ENCODE measurements at places on chromosomes 7 and 10.

GRCh38 chr7:84975586-84976185 lies 211.2 kb downstream of the SEMA3D start:
- peak; percentile 17 for DNase-seq

DNA sequence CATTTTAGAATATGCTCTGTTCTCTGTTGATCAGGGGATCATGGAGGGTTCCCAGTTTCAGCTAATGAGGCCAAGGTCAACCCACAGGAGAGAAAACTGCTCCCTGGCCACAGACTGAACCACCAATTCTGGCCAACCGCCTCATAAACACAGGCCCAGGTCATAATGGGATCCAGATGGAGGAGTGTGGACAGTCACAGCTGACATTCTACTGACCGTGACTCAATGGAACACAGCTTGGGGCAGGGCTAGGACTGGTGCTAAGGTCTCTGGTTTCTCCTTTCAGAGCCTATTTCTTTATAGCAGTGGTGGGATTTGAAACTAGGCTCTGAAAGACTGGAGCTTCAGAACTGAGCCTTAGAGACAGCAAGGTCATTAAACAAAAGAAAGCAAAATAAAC lies 68.3 kb downstream of the HIPK2 start:
- DNase-seq, result no peak

DNA sequence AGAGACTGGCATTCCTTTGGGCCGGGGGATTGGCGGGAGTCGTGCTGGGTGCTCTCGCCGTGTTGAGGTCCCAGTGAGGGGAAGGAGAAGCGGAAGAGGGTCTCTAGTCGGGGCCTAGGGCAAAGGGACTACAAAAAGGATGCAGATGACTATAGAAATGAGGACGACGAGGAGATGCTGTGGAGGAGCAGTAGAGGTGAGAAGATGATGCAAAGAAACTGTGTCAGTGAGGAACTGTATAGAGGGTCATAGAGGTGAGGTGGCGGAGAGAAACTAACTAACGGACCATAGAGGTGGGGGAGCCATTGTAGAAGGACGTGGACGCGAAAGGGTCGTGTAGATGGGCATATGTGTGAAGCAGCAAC lies 324 bp downstream of the TWNK start:
- no peak for DNase-seq

DNA sequence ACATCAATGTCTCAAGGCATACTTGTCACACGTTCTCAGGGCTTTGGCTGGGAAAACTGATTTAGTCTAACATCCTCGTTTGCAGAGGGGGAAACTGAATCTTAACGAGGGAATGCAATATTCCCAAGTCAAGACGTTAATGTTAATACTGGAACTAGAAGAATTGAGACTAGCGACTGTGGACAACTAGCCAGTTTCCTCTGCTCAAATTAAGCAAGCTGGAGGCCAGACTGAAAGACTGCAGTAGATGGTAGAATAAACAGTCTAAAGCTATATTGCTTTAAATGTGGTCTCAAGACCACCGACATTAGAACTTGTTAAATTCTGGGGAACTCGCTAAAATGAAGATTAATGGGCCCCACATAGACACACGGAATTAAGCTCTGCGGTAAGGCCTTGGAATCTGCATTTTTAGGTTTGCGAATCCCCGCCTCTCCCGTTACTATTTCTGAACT lies 639 bp upstream of the TFAM start:
- no peak for DNase-seq

- no peak for DNase-seq
Observed at GRCh38 chr10:112981553-112981952, 31.5 kb downstream of the TCF7L2 start.

DNA sequence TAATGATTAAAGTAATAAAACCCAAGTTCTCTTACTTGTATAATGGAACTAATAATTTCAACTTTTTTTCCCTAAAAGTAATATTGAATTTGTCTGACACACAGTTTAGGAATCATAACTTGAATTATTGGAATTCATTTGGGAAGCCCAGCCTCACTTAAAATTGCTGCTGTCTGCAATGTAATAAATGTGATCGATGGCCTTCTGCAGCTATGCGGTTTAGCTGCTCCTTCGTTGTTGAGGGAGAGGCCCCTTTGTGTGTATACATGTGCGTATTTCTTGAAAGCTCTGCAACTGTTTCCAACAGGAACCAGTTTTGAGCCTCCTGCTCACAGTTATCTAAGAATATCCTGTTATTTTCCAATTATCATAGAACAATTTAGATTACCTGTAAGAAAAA lies 152.5 kb downstream of the AKR1D1 start:
- DNase-seq, result no peak

- no peak for DNase-seq
Observed at GRCh38 chr7:102426268-102427018, 6.9 kb upstream of the ORAI2 start.

- DNase-seq, result peak; percentile 87
Observed at GRCh38 chr10:13775786-13776775, 189.3 kb downstream of the PRPF18 start.

DNA sequence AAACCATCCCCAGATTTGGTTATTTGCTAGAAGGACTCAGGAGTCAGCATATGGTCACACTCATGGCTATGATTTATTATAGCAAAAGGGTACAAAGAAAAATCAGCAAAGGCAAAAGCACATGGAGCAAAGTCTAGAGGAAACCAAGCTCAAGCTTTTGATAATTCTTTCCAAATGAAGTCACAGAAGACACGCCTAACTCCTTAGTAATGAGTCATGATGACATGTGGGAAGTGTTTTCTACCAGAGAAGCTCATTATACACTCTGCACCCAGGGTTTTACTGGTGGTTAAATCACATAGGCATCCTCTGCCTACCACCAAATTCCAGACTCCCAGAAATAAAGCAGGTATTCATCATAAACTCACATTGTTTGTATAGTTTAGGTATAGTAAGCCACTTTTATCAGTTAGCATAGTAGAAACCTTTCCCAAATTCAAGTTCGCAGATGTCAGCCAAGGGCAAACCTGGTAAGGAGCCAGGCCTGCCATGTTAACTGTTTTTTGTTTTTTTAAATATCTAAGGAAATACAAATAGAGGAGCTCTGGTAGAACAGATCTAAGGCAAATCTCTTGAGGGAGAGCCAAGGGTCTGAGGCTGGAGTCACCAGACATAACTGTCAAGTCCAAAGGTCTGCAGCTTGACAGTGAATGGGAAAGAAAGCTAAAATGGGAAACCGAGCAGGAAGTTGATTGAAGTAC lies 15.4 kb upstream of the HIBADH start:
- peak; percentile 96 for DNase-seq

DNA sequence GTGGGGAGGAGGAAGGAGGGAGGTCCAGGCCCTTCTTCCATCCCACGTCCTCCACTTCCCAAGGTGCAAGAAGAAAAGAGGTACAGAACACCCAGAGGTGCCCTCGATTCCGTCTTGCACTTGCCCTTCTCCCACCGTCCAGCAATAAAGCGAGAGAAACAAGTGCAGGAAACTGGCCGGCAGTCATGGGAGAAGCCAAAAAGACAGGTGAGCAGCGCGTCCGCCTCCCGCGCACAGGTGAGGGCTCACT lies 1.3 kb downstream of the C10orf95 start:
- no peak for DNase-seq

DNA sequence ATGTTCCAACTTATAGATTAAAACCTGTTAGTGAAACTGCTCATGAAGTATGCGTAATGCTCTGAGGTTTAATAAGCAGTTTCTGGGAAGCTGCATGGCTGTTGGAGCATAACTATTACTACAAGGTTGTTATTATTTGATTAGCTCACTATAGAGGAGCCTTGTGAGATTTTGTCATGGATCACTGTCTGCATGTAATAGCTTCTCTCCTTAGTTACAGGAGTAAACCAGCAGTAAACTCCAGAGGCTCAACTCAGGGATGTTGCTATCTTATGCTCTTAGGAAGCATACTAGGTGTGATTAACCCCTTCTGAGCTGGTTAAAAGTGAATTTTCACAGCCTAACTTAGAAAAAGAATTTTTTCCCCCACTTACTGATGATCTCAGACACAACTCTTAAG lies 63.6 kb upstream of the IFRD1 start:
- DNase-seq, result no peak

GRCh38 chr10:3468919-3469638 lies 296.5 kb upstream of the PITRM1 start:
- peak; percentile 92 for DNase-seq

- no peak for DNase-seq
Observed at GRCh38 chr10:132577350-132578003, 39.9 kb downstream of the INPP5A start.

- DNase-seq, result no peak
Observed at GRCh38 chr10:44807451-44807850, 103.7 kb upstream of the TMEM72 start.

- DNase-seq, result peak; percentile 97
Observed at GRCh38 chr7:67302113-67303039, 305.7 kb downstream of the TYW1 start.

DNA sequence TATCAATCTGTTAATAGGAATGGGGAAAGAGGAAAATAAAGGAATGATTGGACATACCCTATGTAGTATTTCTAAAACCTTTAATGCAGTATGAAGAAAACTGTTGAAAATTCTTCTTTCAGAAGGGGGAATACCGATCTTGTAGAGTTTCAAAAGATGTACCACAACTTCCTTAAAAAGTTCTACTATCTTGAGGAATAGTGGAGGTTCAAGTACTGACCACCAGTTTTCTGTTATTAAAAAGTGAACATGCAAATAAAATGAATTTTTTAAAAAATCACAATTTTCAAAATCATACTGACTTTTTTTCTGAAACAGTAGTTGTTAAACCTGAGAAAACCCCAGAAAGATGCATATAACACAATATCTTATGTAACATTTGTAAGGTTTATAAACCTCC lies 86.5 kb downstream of the HERC4 start:
- no peak for DNase-seq

GRCh38 chr10:121654021-121654545 lies 55.8 kb upstream of the FGFR2 start:
- no peak for DNase-seq

DNA sequence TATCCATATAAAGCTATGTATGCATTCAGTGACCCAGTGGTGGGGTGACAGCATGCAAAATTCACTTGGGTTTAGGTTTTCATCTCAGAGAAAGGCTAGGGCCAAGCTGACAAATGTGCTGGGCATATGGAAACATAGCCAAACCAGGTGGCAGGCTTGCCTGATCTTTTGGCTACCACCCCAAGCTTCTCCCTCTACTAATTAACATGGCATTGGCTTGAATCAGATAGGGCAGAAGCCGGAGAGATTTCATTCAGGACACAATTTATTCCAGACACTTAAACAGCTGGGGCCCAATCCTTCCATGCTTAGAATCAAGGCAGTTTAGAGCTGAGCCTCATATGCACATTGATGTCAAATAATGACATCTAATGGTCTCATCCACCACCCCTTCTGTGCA lies 95.5 kb upstream of the AGK start:
- DNase-seq, result no peak

DNA sequence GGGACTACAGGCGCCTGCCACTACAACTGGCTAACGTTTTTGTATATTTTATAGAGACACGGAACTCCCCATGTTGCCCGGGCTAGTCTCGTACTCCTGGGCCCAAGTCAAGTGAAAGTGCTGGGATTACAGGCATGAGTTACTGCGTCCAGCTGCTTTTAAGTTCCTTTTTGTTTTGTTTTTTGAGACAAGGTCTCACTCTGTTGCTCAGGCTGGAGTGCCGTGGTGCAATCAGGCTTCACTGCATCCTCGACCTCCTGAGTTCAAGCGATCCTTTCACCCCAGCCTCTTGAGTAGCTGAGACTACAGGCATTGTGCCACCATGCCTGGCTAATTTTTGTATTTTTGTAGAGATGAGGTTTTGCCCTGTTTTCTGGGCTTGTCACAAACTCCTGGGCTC lies 155.0 kb downstream of the GALNT17 start:
- no peak for DNase-seq

DNA sequence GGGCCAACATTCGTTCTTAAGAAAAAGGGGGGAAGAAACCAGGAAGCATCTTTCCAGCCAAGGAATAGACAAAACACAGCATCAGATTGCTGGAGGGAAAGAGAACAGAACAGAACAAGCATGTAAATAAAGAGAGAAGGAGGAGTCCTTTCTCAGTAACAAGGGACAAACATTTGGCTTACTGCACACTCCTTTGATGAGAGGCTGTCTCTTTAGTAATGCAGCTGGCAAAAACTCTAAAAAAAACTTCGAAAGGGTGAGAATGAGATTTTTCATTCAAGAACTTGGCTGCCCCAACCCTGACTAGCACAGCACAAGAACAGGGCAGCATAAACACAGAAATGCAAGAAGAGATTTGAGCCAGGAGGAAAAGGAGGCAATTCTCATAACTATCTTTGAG lies 38.9 kb upstream of the IL6 start:
- no peak for DNase-seq

- DNase-seq, result no peak
Observed at GRCh38 chr7:148395352-148395811, 195.2 kb upstream of the C7orf33 start.

GRCh38 chr10:62990126-62990525 lies 143.0 kb upstream of the NRBF2 start:
- peak; percentile 15 for DNase-seq

- no peak for DNase-seq
Observed at GRCh38 chr10:66378117-66378876, 547.5 kb upstream of the LRRTM3 start.

DNA sequence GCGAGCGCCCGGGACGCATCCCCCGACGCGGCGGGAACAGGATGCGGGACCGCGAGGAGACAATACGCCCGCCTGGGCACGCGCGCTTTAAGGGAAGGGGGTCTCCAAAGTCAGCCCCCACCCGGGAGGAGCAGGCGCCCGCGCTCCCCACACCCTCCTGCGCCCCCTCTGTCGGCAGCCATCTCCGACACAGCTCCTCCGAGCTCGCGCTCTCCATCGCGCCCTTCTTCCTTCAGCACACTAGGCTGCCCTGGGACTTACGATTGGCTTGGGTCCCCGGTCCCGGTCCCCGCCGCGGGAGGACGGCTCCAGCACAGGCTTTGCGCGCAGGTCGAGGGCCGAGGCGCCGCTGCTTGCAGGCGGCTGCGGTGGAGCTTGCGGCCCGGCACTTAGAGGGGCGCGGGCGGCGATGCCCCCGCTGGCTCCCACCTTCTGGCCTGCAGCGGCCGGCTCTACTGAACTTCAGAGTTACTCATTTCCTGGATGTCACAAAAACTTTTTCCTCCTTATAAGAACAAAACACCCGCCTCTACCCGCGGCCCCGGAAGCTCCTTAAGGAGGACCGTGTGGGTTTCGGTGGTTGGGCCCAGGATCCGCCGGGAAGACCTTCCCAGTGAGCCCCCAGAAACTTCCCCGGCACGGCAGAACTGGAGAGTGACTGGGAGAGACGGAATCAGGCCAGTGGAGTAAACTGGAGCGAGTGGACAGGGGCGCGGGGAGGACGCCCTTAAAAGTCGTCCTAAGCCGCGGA lies at the start of gene ITPRIP:
TSS of gene ITPRIP (minus strand) at position 481 of the 751 bp plus-strand sequence. CDS start 22,414 bp downstream, outside the sequence.
- DNase-seq, result peak; percentile 72

- DNase-seq, result no peak
Observed at GRCh38 chr7:87450706-87451105, 24.8 kb downstream of the ABCB4 start.

DNA sequence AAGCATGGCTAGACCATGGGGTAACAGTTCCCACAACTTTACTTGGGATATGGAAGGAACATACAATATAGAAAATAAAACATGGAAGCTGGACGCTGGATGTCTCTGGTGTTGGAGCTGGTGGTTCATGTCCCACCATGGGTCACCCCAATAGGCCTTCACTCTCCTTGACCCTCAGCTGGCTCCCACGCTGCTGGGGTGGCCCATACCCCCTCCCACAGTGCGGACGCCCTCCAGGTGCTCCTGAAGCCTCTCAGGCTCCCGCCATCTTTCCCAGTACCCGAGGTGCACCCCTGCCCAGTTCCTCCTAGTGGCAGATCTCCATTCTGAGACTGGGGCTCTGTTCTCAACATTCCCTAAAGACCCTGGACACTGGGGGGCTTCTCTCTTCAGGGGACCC lies 5.8 kb upstream of the CPA1 start:
- DNase-seq, result no peak
